ENCODE measurements at places on chromosomes 16 and 17.

GRCh38 chr16:79519448-79519847 is 81.1 kb downstream of the MAF start:
- peak; percentile 3 for DNase-seq

DNA sequence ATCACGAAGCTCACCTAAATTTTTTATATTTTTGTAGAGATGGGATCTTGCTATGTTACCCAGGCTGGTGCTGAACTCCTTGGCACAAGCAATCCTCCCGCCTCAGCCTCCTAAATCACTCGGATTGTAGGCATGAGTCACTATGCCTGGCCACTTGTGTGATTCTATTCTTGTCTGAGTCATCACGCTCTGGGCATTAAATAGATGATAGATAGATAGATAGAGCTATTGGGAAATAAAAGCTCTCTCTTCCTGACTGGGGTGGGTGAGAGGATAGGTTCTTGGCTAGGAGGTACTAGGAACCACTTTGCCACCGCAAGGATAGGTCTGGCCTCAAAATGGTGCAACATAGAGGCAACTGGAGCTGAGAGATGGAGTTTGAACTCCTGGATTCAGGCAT is 21.4 kb upstream of the CACNG3 start:
- no peak for DNase-seq

DNA sequence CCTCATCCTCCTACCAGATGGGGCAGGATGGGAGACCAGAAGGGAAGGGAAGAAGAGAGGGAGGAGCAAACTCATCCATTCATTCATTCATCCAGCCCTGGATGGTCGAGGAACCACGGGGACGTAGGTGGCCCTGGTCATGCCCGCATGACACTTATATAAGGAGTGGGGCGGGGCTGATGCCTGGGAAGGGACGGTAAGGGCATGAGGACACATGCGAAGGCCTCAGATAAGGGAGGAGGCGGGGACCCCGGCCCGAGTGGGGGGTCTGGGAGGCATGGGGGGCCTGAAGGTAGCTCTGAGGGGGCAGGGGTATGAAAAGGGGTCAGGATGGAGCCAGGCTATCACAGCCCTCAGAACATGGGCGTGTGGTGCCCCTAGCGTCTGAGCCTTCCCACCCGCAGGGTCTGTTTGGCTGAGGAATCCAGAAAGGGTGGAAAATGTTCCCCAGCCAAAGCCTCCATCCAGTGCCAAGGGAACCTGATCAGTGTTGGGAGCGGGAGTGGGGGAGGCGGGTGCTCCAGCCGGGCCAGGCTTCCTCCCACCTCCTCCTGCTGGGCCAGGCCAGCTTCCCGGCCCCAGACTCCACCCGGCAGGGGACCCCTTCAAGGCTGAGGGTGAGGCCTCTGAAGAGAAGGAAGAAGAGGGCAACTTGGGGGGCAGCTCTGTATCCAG is 17.6 kb upstream of the CD79B start:
- DNase-seq: no peak

- DNase-seq: no peak
Measured at GRCh38 chr16:24984101-24984500, 31.1 kb downstream of the ARHGAP17 start.

GRCh38 chr17:65473363-65473762 is 88.1 kb downstream of the AXIN2 start:
- DNase-seq: no peak

DNA sequence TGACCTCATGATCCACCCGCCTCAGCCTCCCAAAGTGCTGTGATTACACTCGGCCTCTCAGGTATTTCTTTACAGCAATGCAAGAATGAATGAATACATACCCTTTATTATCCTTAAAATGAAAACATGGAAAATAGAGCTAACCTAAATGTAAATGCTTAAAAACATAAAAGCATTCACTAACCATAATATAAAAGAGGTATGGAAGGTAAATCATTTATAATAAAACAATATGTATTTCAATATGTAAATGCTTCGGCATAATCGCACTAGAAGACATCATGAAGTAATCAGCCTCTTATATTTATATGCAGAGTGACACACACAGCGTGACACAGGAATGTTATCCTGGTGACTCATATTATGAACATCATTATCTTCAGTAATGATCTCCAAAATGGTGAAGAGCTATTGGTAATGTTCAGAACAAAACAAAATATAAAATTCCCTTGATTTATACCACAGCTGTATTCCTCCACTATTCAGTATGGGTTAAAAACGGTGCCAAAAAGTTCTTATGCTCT is 53.9 kb downstream of the AIPL1 start:
- DNase-seq: no peak

DNA sequence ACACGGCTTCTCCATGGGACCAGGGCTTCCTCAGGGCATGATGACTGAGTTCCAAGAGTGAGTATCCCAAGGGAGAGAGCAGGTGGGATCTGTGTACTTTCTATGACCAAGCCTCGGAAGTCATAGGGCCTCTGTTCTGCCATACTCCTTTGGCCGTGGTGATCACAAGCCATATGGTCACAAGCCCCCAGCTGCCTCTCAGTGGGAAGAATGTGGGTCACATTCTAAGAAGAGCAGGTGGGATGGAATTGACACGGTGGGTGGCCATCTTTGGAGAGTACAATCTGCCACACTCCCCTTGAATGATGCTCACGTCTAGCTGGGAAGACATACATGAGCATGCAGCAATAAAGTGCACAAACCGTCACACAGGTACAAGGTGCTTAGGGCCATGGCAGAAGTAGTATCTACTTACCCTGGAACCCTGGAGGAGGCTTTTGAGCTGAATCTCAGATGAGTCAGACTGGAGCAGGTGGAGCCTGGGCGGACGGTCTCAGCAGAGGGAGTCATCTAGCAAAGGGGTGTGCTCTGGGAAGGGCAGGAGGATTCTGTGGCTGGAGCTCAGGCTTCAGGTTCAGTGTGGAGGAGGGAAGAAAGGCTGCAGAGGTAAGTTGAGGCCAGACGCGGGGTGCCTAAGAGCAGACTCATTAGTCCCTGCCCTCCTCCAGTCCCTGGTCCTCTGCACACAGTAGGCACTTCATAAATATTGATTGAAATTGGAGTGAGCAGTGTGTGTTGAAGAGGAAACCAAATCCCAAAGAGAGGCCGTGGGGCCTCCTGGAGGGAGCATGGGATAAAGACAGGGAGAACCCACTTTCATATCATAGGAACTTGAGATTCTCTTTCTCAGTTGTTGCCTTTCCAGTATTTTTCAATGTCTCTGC is 26.6 kb downstream of the GOSR2 start:
- no peak for DNase-seq

DNA sequence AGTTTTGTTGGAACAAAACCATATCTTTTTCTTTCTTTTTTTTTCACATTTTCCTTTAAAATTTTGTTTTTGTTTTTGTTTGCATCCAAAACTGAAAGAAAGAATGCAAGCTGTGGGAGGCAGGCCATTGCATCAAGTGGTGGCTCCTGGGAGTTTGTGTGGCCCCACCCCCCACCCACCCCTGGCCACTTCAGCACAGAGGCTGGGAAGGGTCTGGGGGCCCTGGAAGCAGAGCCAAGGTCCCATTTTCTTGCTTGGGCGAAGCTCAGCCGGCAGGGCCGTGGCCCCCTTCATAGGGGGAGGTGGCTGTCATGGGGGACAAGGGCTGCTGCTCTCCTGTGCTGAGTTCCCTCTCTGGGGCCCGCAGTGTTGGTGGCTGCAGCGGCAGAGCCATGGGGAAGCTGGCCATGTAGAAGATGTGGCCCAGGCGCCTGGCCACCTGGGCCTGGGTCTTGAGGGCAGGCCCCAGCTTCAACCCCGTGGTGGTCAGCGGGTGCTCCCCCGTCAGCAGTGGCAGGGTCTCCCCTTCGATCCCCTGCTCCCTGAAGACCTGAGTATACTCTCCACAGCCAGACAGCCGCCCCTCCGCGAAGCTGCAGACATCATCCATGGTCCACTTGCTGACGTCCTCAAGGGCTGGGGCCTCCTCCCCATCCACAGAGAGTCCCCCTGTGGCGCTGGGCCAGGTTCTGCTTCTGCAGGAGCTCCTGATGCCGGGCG is 19.8 kb downstream of the PAFAH1B1 start:
- no peak for DNase-seq

DNA sequence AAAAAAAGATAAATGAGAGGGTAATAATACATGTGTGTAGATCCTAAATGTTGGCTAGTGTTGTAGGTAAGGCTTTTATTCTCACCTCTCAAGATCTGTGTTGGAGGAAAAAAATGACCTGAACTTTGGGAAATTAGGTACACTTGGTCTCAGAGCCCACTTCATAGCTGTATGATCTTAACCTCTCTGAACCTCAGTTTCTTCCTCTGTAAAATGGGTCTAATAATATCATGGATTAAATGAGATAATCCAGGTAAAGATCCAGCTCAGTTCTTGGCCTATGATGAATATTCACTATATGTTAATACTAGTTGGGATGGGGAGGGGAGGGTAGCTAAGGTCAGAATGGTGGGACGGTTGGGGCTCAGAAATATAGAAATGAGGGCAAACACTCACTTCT is 24.3 kb upstream of the GPRC5B start:
- DNase-seq: no peak

GRCh38 chr17:78539781-78540180 is 37.4 kb downstream of the DNAH17 start:
- DNase-seq: no peak

DNA sequence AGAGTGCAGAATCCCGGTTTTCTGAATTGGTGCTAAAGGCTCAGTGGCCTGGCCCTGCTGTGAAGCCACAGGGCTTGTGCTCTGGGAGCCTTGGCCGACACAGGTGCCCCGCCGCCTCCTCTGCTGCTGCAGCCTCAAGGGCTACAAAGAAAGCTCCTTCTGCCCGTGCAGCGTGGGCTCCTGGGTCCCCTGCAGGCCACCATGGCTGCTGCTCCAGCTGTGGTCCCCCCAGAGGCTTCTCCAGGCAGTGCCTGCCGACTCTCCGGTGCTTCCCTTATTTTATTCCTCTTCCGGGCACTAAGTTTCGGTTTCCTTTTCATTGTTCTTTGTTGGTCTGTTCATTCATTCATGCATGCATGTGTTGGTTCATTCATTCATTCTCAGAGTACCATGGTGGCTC is 53.1 kb downstream of the CMIP start:
- DNase-seq: no peak

- DNase-seq: no peak
Measured at GRCh38 chr17:11682646-11683045, 84.4 kb downstream of the DNAH9 start.

DNA sequence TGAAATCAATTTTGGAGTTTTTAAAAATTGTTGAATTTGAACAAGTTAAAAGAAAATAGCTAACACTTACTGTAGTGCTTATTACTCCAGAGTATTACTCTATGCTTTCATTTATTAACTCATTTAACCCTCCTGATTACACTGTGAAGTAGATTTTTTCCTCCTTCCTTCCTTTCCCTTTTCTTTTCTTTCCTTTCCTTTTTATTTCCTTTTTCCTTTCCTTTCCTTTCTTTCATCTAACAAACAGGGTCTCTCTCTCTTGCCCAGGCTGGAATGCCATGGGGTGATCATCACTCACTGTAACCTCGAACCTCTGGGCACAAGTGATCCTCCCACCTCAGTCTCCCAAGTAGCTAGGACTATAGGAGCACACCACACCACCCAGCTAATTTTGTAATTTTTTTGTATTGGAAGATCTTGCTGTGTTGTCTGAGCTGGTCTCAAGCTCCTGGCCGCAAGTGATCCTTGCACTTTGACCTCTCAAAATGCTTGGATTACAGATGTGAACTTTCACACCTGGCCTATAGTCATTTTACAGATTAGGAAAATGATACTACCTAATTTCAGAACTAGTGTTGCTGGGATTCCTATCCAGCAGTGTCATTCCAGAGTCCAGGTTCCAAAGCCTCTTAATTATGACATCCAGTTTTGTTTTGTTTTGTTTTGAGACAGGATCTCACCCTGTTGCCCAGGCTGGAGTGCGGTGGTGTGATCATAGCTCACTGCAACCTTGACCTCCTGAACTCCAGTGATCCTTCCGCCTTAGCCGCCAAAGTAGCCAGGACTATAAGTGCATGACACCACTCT is 59.9 kb downstream of the TAOK1 start:
- DNase-seq: no peak

- DNase-seq: no peak
Measured at GRCh38 chr17:57582881-57583756, 162.0 kb downstream of the CCDC182 start.

- DNase-seq: no peak
Measured at GRCh38 chr16:8623634-8624033, 2.1 kb downstream of the METTL22 start.

GRCh38 chr16:23330161-23330560 is 28.1 kb downstream of the SCNN1B start:
- no peak for DNase-seq

DNA sequence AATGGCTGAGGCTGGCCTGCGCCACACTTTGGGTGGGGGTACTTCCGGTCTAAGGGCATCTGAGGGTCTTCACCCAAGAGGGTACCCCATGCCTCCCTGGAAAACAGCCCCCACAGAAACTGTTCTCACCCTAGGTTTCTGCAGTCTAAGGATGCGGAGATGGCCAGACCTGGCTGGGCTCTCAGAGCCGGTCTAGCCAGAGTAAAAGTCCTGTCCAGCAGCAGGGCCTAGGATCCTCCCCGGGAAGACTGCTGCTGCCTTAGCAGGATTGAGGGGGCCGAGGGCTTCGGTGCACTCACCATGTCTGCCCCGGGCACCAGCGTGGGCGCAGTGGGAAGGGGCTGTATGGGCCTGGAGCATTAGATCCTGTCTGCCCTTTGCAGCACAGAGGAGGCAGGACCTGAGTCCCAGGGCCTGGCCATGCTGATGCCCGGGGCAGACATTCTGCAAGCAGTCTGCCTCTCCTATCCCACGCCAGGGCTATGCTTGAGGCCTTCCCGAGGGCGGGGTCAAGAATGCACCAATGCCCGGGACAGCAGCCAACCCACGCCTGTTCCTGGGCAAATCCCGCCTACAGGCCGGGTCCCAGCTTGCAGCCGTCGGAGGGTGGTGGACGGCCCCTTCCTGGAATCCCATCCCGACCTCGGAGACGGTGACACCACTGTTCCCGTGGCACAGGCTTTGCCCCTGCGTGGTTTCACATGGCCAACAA is 54.7 kb downstream of the CBFA2T3 start:
- DNase-seq: no peak

- DNase-seq: no peak
Measured at GRCh38 chr16:66824006-66824405, 6.8 kb downstream of the NAE1 start.

GRCh38 chr16:86823888-86824671 is 245.7 kb downstream of the FOXL1 start:
- DNase-seq: no peak

- DNase-seq: peak; percentile 35
Measured at GRCh38 chr17:42178817-42179216, 2.1 kb downstream of the KCNH4 start.

DNA sequence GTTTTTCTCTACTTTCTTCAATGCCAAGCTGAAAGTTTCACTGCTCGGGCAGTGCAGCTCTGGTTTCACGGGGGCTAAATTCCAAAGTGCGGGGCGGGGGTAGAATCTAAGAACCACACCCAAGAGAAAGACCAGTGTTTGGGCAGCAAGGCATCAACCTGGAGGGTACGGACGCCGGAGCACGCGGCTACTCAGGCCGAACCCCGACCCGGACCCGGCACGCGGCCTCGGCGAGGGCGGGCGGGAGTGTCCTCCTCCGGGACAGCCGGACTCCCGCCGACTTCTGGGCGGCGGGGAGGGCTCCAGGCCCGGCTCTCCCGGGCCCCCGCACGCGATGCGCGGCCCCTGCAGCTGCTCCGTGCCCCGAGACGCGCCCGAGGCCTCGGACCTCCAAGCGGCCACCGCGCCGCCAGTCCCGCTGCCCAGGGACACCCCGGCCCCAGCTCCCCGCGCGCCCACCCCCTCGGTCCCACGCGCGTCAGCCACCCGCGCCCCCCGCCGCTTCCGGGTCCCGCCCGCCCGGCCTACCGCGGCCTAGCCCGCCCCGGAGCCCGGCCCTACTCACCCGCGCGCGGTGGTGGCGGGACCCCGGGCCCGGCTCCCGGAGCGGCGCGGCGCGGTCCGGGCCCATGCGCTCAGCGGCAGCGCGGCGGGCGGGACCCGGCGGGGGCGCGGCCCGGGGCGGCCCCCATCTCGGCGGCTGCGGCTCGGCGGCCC is 561 bp downstream of the AXIN1 start:
- no peak for DNase-seq

All from HL-60 (cell line).